ENCODE measurements at places on chromosomes 11 and 22.
A peak's percentile ranks its signal among the peaks of the same experiment; 100 is the strongest.

GRCh38 chr22:26197425-26197824 is 28.2 kb downstream of the SEZ6L start:
- no peak for DNase-seq

GRCh38 chr22:49015993-49016908 is 811.4 kb downstream of the BRD1 start:
- DNase-seq = no peak

DNA sequence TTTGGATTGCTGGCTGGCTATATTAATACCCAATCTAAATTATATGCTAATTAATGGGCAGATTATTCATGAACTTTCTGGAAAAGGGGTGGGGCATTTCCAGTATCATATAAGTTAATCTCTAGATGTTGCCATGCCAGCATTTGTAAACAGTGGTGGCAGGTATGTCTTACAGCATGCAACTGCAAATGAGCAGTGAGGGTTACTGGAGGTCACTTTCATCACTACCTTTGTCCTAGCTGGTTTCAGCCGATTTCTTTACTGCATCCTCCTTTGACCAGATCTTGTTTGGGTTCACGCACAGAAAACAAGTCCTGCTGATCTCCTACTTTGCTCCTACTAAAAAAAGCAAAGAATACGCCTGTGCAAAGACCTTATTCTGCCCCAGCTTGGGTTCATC is 89.1 kb upstream of the USP47 start:
- no peak for DNase-seq

GRCh38 chr11:70124321-70125000 is 46.3 kb downstream of the ANO1 start:
- no peak for DNase-seq

DNA sequence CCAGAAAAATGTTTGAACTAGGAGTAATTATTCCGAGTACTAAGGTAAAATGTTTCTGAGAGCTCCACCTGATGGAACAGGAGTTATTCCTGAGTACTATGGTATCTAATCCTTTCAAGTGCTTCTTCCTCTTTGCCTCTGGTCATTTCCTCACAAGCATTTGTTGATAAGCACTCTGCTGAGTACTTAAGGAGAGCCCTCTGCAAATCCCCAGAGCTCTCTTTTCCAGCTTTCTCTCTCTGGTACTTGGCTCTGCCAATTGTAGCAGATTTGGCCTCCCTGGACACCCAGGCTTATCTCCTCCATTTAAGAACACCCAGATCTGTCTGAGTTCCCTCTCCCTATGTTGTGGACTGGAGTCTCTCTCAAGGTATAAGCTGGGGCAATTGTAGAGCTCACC is 457.0 kb downstream of the MN1 start:
- DNase-seq = no peak

DNA sequence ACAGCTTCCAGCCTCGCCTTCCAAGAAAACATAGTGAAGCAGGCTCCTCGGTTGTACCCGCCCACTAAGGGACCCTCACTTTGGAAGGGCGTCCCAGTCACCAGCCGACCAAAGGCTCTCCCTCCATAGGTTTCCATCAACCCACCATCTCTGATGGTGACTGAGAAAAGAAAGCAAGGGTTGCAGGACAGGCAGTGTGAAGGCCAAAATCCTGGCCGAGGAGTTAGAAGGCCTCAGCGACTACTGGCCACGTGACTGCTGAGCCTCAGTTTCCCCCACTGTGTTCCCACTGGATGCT is 2.7 kb downstream of the FXYD6 start:
- DNase-seq = no peak

DNA sequence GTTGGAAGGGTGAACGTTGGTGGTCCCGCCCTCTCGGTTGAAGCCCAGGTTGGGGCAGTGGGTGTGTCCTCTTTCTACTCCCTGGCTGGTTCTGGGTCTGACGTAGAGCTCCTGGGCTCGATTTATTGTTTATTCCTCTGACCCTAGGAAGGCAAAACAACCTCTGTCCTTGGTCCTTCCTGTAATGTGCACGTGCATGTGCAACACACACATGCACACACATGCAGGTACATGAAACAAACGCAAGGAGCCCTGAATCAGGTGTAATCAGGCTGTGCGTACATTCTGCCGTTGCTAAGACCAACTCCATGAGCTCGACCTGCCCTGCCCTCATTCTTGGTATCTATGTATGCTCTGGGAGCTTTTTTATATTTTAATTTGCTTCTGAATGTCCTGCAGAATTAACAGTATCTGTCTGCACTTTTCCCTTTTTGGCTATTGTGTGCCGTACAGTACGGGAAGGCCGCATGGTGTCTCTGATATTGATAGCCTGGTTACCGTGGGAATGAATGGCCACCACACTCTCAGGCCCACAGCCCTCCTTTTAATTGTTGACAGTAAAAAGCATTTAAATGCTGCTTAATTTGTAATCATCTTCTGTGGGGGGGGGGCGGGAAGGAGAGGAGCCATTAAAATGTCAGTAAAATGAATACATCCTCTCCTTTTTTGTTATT is 66.0 kb upstream of the NNMT start:
- no peak for DNase-seq

DNA sequence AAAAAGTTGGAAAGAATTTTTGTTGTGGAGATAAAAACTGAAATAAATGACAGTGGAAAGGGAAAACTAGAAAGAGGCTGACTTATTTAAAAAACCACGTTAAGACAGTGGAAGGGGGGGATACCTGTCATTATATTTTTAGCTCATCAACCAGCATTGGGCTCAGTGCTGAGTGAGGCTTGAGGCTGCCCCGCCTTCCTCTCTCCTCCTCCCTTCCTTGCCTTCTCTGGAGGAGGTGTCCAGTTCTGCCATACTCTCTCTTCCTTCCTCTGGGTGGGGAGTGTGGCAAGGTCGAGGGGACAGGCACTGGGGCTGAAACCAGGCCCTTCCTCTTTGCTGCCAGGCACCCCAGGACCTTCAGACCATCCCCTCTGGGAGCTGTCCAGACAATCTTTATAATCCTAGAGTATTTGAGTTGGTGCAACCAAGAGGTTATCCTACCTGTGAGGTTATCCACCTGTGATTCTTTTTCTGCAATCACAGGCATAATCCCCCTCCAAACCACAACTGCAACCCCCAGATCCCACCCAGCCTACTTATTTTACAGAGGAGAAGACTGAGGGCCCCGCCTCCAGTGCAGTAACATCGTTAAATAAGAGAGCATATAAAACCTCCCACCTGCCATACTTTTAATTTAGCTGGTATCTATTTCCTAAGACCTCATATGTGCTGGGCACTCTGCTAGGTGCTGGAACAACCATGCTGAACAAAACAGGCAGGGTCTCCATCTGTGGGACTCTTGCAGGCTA is 578.5 kb downstream of the BUD13 start:
- DNase-seq = no peak

- no peak for DNase-seq
Observed at GRCh38 chr11:33633251-33634003, 67.2 kb downstream of the C11orf91 start.

GRCh38 chr11:125071846-125072217 is 8.7 kb downstream of the SLC37A2 start:
- DNase-seq = no peak

GRCh38 chr11:44858796-44859527 is 91.7 kb downstream of the TP53I11 start:
- no peak for DNase-seq

DNA sequence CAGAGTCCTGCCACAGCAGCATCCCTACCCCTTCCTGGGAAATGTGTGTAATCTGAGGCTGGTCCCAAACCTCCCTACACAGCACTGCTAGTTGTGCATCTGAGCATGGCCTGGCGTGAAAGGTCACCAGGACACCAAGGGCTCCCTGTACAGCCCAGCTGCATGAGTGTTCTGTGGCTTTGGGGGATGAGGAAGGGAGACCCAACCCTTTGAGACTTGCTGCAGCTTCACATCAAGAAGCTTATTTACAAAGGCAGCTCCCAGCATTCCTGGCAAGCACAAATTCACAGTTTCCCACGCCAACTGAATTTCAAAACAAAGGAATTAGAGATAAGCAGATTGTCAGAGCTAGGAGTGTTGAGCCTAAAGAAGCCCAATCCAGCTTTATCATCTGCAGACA is 32.2 kb downstream of the CSNK2A3 start:
- DNase-seq = no peak

DNA sequence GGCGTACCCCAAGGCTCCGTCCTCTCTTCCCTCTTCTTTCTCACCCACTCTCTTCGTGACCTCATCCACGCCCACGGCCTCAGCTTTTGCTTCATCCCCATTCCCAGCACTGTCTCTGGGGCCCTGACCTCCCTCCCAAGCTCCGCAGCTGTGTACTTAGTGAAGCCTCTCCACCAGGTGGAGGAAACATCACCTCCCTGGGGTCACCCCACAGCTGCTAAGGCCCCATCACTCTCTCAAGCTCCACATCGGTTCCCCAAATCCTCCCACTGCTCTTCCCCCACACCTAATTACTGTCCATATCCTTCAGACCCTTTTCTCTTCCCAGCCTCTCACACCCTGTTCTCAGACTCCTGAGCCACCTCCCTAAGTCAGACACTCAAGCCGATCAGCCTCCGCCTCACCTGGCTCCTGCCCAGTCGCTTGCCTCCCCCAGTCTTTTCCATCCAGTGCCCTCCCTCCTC is 7.9 kb upstream of the SYT7 start:
- DNase-seq = no peak

DNA sequence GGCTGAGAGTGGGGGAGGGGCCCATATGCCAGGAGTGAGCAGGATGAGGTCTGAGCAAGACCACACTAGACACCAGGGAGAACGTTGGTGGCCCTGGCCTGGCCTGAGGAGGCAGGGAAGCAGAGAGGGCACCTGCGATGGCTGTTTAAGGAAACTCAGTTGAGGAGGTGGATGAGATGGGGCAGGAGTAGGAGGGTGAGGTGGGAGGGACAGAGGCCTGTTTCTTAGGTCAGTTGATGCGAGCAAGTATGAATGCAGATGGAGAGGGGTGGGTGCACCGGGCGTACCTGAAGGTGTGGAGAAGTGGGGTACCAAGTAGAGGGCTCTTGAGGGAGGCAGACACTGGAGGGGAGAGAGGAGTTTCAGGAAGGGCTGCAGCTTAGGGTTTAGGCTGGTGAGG is 10.6 kb upstream of the MPPED1 start:
- DNase-seq = no peak

GRCh38 chr11:112042161-112042960 is 17.2 kb downstream of the DLAT start:
- no peak for DNase-seq

GRCh38 chr11:66388780-66389386 is 17.3 kb upstream of the SLC29A2 start:
- no peak for DNase-seq

DNA sequence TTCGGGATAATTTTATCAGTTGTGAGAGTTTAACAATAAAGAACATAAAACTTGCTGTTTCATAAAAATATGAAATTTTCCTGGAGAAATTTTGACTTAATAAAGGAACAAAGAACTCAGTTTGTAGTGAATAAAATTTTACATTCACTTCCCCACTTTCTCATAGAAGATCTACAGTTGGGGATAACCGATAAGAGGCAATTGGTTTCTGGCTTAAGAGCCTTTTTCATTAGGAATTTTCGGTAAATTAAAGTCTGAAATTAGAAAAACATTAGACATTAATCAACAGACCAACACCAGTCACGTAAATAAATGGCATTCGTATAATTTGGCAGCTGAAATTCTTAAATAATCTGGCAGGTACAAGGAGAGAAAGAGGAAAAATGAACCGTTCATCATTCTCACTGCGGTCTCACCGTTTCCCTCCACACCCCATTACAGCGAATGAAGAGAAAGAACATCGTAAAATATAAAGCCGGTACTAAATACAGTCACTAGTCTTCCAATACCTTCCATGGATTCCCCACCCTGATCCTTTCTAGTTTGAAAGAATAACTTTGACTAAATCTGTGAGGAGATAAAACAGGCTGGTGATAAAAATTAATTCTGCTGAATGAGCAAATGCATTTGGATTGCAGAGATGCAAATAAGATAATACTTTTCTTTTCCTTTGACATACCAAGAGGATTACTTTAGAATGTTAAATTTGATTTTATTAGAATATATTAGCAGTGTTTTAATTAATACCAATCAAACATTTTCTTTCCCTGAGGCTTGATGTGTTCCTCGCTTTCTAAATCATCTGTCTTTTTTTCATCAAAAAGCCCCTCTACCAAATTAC is 19.5 kb downstream of the BLID start:
- no peak for DNase-seq

DNA sequence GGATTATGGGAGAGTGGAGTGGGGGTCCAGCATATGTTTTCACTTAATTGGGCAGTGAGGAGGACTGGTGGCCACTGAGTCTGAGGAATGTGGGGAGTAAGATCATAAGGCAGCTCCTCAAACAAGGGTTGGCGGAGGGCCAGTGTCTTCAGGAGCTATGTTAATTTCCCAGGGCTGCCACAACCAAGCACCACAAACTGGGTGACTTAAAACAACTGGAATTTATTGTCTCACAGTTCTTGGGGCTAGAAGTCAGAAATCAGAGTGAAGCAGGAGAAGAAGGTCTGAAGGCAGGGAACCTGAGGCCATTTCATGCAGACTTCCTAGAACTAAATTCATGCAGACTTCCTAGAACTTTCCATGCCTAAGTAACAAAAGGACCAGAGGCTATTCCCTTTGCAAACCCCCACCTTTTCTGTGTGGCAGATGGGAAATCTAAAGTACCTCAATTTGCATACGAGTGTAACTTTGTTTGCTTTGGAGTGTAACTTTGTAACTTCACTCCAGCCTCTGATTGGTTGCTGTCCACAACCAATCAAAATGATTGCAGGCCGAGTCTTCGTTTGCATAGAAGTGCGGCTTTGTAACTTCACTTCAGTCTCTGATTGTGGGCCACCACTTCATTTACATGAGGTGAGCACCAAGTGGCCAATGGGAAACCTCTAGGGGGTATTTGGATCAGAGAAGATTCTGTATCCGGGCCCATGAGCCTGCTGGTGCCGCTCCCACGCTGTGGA is 50.5 kb upstream of the ZBED5 start:
- DNase-seq = no peak

GRCh38 chr22:24433828-24434470 is 6.5 kb downstream of the ADORA2A start:
- peak; percentile 24 for DNase-seq

DNA sequence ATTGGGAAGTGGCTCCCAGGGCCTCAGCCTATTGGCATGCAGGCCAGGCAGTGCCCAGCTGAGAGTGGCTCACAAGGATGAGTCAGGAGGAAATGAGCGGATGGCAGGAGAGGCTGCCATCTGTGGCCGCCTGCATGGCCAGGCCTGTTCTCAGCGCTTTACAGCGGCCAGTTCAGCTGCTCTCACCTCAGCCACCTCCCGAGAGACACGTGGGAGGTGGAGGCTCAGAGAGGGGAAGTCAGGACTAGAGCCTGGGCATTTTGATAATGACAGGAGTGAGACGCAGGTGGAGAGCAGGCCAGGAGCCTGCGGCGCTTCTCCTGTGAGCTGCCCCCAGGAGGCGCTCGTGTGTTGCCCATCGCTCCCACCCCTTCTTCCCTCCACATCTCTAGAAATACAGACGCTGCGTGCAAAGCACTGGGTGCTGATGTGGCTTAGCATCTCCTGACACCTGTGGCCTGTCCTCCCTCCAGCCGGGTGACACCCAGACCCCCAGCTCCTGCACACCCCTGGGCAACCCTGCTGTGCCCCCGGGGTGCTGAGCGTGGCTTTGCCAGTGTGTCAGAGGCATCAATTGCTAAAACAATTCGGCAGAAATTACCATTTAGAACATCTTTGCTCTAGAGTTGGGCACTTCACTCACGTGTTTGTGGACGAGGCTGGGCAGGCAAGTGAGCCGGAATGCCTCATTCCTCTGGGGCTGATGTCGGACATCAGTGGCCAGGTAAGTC is 21.4 kb upstream of the PANX2 start:
- no peak for DNase-seq

GRCh38 chr22:38886333-38886732 is 14.3 kb upstream of the CBX6 start:
- no peak for DNase-seq

All from SIG-M5 (cell line).